ENCODE measurements at places on chromosomes 7 and 10. TPM values are rescaled to one million over a fixed set of nuclear protein-coding genes. Genes with fewer than 3 reads are reported as not detected.

GRCh38 chr10:124428207-124428777 lies 9.6 kb upstream of the OAT start:
- peaks cover 2% of the 10 kb centered on the region for H3K27me3 ChIP-seq
- no peaks in the 10 kb centered on the region for H3K4me1 ChIP-seq
- H3K4me3 ChIP-seq: no peak overlapping the region

DNA sequence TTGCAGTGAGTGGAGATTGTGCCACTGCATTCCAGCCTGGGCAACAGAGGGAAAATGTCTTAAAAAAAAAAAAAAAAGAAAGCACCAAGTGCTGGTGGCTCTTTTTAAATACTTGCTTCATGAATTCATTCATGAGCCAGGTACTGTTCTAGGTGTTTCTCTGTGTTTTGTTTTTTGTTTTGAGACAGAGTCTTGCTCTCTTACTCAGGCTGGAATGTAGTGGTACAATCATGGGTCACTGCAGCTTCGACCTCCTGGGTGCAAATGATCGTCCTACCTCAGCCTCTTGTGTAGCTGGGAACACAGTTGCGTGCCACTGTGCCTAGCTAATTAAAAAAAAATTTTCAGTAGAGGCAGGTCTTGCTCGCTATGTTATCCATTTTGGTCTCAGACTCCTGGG lies 5.3 kb downstream of the STOX1 start:
- H3K4me1 ChIP-seq: peaks cover 3% of the 10 kb centered on the region
- H3K27me3 ChIP-seq: no peaks in the 10 kb centered on the region
- no peak for DNase-seq
- no peaks in the 10 kb centered on the region for H3K36me3 ChIP-seq
- H3K4me3 ChIP-seq: no peak overlapping the region

DNA sequence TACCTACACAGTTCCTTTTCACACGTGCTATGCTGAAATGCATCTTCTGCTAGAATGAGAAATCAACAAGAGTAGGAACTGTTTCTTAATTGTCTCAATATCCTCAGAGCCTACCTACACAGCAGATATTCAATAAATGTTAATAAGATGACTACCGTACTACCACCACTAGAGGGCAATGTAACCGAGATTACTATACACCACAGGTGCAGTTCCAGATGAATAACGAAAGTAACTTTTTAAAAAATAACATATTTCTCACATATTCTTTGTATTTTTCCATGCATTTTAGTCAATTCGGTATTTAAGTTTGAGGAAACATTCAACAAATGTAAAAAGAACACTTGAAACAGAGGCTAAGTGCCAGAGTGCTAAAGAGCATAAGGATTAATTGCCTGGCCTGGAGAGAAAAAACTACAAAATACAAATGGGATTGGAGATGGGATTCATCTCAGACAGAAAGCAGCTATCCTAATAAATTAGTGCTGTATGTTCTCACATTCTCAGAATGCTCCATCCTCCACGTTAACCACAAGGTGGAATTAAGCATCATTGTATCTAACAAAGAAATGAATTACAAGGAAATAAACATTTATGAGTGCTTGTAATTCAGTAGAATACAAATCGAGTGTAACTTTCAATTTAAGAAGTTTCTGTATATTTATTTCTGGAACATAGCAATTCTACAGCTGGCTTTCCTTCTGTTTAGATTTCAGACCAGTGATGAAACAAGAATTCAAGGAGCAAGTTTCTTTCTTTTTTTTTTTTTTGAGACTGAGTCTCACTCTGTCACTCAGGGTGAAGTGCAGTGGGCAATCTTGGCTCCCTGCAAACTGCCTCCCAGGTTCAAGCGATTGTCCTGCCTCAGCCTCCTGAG lies 20.3 kb upstream of the HECTD2 start:
- H3K4me1 ChIP-seq: peaks cover 4% of the 10 kb centered on the region
- peak overlapping the region; percentile 64 for H3K4me3 ChIP-seq
- H3K27ac ChIP-seq: no peak overlapping the region
- H3K36me3 ChIP-seq: no peaks in the 10 kb centered on the region
- H3K27me3 ChIP-seq: peaks cover 13% of the 10 kb centered on the region
- DNase-seq: peak; percentile 13

GRCh38 chr7:28163949-28164348 lies 16.6 kb downstream of the JAZF1 start:
- no peak overlapping the region for H3K27ac ChIP-seq
- H3K4me3 ChIP-seq: no peak overlapping the region
- peaks cover 4% of the 10 kb centered on the region for H3K4me1 ChIP-seq
- no peaks in the 10 kb centered on the region for H3K36me3 ChIP-seq

- no peaks in the 10 kb centered on the region for H3K27me3 ChIP-seq
- DNase-seq: no peak
- H3K36me3 ChIP-seq: no peaks in the 10 kb centered on the region
- no peak overlapping the region for H3K4me3 ChIP-seq
- no peaks in the 10 kb centered on the region for H3K4me1 ChIP-seq
Observed at GRCh38 chr10:64863836-64864235, 1342.6 kb downstream of the REEP3 start.

- no peak overlapping the region for H3K27ac ChIP-seq
- no peaks in the 10 kb centered on the region for H3K27me3 ChIP-seq
- no peak for DNase-seq
- H3K36me3 ChIP-seq: no peaks in the 10 kb centered on the region
Observed at GRCh38 chr10:36888925-36889573, 236.3 kb upstream of the ANKRD30A start.

- no peak overlapping the region for H3K27ac ChIP-seq
- no peaks in the 10 kb centered on the region for H3K36me3 ChIP-seq
- peaks cover 24% of the 10 kb centered on the region for H3K27me3 ChIP-seq
- H3K4me1 ChIP-seq: peaks cover 19% of the 10 kb centered on the region
- H3K4me3 ChIP-seq: no peak overlapping the region
Observed at GRCh38 chr7:143361552-143362130, 872 bp downstream of the FAM131B start.

- no peak overlapping the region for H3K27ac ChIP-seq
- no peaks in the 10 kb centered on the region for H3K36me3 ChIP-seq
- H3K4me1 ChIP-seq: no peaks in the 10 kb centered on the region
Observed at GRCh38 chr10:37379991-37380390, 254.6 kb downstream of the ANKRD30A start.

GRCh38 chr10:49187044-49187484 lies 1.1 kb downstream of the TMEM273 start:
- peak overlapping the region; percentile 77 for H3K4me3 ChIP-seq
- H3K27me3 ChIP-seq: no peaks in the 10 kb centered on the region
- H3K36me3 ChIP-seq: no peaks in the 10 kb centered on the region
- peaks cover 33% of the 10 kb centered on the region for H3K4me1 ChIP-seq
- peak overlapping the region; percentile 56 for H3K27ac ChIP-seq
- no peak for DNase-seq

DNA sequence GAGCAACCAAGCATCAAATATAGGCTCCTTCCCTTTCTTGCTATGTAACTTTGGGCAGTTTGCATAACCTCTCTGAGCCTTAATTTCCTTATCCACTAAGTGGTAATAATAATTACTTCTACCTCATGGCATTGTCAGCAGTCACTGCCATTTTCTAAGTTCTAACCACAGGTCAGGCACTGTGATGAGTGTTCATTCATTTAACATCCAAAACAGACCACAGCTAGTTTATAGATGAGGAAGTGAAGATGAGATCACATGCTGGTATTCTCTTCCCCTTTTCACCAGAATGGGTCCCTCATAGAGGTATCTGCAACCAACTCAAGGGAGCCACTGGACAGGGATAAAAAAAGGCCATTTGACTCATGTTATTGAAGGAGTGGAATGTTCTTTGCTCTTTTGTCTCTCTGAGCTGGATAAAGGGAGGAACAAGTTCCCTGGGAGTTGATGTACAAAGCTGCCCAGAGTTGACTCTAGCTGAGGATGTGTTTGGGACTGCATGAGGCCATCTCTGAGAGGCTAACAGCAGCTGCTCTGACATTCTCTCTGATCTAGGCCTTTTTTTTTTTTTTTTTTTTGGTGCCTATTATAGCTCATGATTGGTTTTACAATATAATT lies 65.0 kb downstream of the DNAJC12 start:
- no peak overlapping the region for H3K27ac ChIP-seq
- H3K4me1 ChIP-seq: no peaks in the 10 kb centered on the region
- no peak for DNase-seq
- no peaks in the 10 kb centered on the region for H3K27me3 ChIP-seq
- no peak overlapping the region for H3K4me3 ChIP-seq

GRCh38 chr7:50920031-50920635 lies 137.4 kb upstream of the GRB10 start:
- no peak for DNase-seq
- H3K27ac ChIP-seq: no peak overlapping the region
- H3K36me3 ChIP-seq: no peaks in the 10 kb centered on the region
- no peaks in the 10 kb centered on the region for H3K4me1 ChIP-seq

DNA sequence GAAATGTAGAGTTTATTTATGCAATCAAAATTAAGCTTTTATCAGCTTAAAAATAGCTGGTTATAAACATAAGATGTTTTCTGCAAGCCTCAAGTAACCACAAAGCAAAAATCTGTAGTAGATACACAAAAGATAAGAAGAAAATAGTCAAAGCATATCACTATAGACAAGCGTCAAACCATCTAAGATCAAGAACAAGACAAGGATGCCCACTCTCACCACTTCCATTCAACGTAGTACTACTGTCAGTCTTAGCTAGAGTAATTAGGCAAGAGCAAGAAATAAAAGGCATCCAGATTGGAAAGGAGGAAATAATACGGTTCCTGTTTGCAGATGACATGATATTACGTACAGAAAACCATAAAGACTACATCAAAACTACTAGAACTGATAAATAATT lies 17.5 kb upstream of the CYP2E1 start:
- H3K4me3 ChIP-seq: no peak overlapping the region
- H3K36me3 ChIP-seq: no peaks in the 10 kb centered on the region
- H3K27ac ChIP-seq: no peak overlapping the region
- H3K4me1 ChIP-seq: no peaks in the 10 kb centered on the region

GRCh38 chr10:51789903-51790302 lies 90.5 kb upstream of the CSTF2T start:
- H3K4me3 ChIP-seq: no peak overlapping the region
- DNase-seq: no peak
- no peaks in the 10 kb centered on the region for H3K36me3 ChIP-seq
- H3K27ac ChIP-seq: no peak overlapping the region
- no peaks in the 10 kb centered on the region for H3K4me1 ChIP-seq

DNA sequence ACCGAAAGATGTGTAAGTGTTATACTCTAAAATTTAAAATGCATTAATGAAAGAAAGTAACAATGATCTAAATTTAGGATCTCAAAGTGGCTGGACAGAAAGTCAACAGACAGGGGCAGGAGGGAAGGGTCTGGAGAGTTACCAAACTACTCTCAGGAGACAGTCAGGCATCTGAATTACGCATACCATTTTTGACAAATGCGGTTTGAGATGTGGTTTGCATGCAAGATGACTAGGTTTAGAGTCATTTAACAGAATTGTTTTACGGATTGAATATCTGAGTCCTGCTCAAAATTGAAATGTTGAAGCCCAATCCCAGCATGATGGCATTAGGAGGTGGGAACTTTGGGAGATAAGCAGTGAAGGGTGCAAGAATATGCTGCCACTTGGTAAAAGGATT lies 314.1 kb downstream of the WDR11 start:
- no peak for DNase-seq
- no peaks in the 10 kb centered on the region for H3K4me1 ChIP-seq
- no peaks in the 10 kb centered on the region for H3K36me3 ChIP-seq
- no peaks in the 10 kb centered on the region for H3K27me3 ChIP-seq

DNA sequence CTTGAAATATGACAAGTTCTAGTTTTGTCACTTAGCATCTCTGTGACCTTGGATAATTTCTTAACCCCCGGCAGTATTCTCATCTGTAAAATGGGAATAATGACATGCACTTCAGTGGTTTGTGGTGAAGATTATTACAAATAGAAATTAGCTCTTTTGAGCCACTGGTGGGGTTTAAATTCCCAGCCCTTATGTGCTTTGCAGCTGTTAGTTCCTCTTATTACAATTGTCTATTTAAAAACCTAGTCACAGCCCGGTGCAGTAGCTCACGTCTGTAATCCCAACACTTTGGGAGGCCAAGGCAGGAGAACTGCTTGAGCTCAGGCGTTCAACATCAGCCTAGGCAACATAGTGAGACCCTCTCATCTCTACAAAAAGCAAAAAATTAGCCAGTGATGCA lies 30.1 kb downstream of the CAV1 start:
- no peak for DNase-seq
- no peak overlapping the region for H3K4me3 ChIP-seq
- H3K27ac ChIP-seq: no peak overlapping the region
- no peaks in the 10 kb centered on the region for H3K36me3 ChIP-seq
- peaks cover 3% of the 10 kb centered on the region for H3K27me3 ChIP-seq

DNA sequence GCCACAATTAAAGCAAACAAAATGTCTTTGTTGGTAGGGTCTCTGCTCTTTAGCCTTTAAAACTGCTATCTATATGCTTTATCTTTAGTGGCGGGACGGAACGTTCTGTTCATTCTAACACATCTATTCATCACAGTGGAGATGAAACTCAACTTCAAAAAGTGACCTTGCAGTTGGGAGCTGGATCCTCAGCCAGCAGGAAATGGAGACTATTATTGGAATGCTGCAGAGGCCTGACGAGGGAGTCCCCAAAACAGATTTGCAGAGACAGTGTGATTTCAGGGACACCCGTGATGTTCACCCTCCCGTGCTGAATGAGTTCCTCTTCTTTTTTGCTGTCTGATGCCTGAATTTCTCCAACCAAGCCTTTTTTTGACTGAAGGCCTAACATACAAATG lies 306.0 kb upstream of the SHH start:
- no peak overlapping the region for H3K27ac ChIP-seq
- no peaks in the 10 kb centered on the region for H3K4me1 ChIP-seq
- no peaks in the 10 kb centered on the region for H3K27me3 ChIP-seq

DNA sequence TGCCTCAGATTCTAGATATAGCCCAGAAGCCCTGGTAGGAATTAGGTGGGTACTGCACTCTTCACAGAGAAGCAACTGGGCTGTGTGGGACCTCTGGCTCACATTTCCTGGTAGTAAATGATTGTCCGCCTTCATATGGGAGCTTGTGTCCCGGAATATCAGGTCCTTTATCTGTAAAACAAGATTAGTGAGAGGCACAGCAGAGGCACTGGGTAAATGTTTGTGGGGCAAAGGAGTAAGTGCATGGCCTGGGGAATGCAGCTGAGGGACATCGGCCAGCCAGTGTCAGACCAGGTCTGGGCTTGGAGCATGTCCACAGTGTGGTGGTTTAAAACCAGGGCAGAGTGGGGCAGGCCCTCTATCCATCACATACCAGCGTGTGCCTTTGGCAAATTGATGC lies 323.3 kb upstream of the ZMIZ1 start:
- H3K27ac ChIP-seq: no peak overlapping the region
- no peak for DNase-seq
- H3K4me1 ChIP-seq: no peaks in the 10 kb centered on the region
- H3K27me3 ChIP-seq: no peaks in the 10 kb centered on the region

The SPRN gene
- not detected for total RNA-seq

The DNAJC12 gene
- total RNA-seq: not detected

The GAD2 gene
- total RNA-seq: not detected

The CALHM3 gene
- total RNA-seq: not detected

The C7orf33 gene
- total RNA-seq: not detected

The LBX1 gene
- total RNA-seq: not detected

The PNLIP gene
- not detected for total RNA-seq

The CUBN gene
- total RNA-seq: 4.7 TPM

The ADCYAP1R1 gene
- not detected for total RNA-seq

The IFIT1 gene
- total RNA-seq: 6.1 TPM

The CAMK2B gene
- total RNA-seq: not detected

The TMEM196 gene
- not detected for total RNA-seq
